ENCODE measurements at places on chromosomes 6 and 20. TPM values are rescaled to one million over a fixed set of nuclear protein-coding genes. Genes with fewer than 3 reads are reported as not detected.

DNA sequence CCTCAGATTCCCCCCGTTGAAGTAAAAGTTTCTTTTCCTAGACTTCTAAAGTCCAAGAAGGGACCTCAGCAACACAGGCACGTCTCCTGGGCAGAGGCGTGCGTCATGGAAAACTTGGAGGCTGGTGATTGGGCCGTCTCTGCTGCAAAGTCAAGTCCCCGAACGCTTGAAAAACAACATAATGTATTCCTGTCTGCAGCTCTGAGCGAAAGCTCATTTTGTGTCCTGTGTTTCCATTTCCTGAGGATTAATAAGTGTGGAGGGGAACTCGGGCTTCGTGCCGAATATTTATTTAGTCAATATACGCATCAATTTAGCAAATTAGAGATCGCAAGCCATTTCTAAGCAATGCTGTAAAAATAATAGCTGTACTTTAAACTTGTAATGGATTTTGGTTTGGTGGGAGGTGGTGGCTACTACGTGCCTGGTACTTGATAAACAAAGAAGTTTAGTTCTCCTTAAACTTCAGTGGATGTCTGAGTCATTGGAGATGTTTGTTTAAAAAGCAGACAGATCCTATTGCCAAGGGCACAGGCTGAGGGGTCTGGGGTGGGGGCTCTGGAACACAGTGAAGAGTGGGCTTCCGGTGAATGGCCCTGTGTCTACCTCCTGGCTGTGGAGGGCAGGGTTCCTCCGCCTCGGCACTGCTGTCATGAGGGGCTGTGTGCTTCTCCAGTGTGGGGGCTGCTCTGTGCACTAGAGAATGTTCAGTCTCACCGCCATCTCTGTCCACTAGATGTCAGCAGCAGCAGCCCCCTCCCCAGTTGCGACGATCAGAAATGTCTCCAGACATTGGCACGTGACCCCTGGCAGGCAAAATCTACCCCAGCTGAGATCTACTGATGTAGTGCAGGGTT, 21.8 kb downstream of the PCK1 start:
- H3K4me1 ChIP-seq, result no peaks in the 10 kb centered on the region
- H3K27me3 ChIP-seq, result peaks cover 74% of the 10 kb centered on the region

DNA sequence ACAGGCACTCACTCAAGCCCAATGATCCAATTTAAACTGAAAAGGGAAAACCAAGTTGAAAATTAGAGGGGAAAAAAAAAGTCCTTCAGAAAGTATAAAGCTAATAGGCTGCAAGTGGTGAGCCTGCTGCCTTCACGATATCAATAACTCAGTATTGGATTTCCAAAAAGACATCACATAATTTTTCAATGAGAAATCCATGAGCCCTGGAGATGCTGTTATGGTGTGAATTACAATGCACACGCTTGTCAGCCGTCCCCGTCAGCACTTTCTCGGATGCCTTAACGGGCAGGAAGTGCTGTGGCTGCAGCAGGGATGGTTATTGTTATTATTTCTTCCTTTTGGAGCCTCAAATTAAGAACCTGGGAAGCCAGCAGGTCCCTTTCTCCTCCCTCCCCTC, 138.5 kb downstream of the DHX35 start:
- H3K4me1 ChIP-seq, result no peaks in the 10 kb centered on the region
- DNase-seq, result no peak
- peaks cover 4% of the 10 kb centered on the region for H3K36me3 ChIP-seq

- no peak overlapping the region for H3K27ac ChIP-seq
- DNase-seq, result no peak
- peaks cover 25% of the 10 kb centered on the region for H3K27me3 ChIP-seq
- peaks cover 22% of the 10 kb centered on the region for H3K36me3 ChIP-seq
- H3K4me3 ChIP-seq, result peak overlapping the region; percentile 52
- H3K4me1 ChIP-seq, result peaks cover 5% of the 10 kb centered on the region
Observed at GRCh38 chr20:13996265-13996664, 949 bp downstream of the MACROD2 start.

- H3K4me3 ChIP-seq, result no peak overlapping the region
- peaks cover 85% of the 10 kb centered on the region for H3K4me1 ChIP-seq
Observed at GRCh38 chr6:15437090-15437635, 191.3 kb downstream of the JARID2 start.

- H3K36me3 ChIP-seq, result no peaks in the 10 kb centered on the region
- no peak for DNase-seq
- no peaks in the 10 kb centered on the region for H3K4me1 ChIP-seq
- H3K27me3 ChIP-seq, result no peaks in the 10 kb centered on the region
- no peak overlapping the region for H3K27ac ChIP-seq
Observed at GRCh38 chr20:37366743-37367142, 20.8 kb downstream of the SRC start.

DNA sequence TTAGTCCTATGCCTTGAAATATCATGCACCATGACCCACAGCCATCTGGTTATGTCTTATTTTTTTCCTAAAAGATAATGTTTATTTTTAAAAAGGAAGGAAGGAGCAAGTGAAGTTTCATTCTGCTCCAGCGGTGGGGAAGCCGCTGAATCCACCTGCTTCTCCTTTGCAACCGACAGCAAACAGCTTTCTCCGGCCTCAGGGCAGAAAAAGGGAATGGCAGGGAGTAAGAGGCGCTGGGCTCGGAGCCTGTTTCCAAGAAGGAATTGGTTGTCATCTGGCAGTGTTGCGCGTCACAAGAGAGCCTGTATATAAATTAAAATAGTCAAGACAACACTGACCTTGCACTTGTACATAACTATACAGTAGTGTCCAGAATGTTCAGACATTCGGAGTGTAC, 14.2 kb downstream of the GFRA4 start:
- no peak for DNase-seq
- no peaks in the 10 kb centered on the region for H3K36me3 ChIP-seq
- H3K4me3 ChIP-seq, result no peak overlapping the region
- H3K27me3 ChIP-seq, result no peaks in the 10 kb centered on the region

DNA sequence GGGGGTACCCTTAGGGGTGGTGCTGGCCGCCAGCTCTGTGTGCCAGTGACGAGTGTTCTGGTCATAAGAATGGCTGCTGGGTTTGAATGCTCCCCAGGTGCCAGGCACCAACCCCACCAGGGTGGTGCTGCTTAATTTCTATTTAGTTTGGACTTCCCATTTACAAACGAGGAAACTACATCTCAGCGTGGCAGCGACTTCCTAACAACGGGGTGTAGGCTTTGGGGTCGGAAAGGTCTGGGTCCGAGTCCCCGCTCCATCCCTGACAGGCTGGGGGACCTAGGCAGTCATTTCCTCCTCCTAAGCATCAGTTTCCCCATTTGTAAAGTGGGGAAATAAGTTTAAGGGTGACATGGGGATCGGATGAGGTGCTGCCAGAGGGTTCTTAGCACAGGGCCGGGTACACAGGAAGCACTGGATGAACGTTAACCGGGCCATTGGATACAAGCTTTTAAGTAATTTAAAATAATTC, 30.3 kb downstream of the CEBPB start:
- no peaks in the 10 kb centered on the region for H3K4me1 ChIP-seq
- H3K27me3 ChIP-seq, result peaks cover 13% of the 10 kb centered on the region
- H3K36me3 ChIP-seq, result no peaks in the 10 kb centered on the region
- H3K4me3 ChIP-seq, result no peak overlapping the region

DNA sequence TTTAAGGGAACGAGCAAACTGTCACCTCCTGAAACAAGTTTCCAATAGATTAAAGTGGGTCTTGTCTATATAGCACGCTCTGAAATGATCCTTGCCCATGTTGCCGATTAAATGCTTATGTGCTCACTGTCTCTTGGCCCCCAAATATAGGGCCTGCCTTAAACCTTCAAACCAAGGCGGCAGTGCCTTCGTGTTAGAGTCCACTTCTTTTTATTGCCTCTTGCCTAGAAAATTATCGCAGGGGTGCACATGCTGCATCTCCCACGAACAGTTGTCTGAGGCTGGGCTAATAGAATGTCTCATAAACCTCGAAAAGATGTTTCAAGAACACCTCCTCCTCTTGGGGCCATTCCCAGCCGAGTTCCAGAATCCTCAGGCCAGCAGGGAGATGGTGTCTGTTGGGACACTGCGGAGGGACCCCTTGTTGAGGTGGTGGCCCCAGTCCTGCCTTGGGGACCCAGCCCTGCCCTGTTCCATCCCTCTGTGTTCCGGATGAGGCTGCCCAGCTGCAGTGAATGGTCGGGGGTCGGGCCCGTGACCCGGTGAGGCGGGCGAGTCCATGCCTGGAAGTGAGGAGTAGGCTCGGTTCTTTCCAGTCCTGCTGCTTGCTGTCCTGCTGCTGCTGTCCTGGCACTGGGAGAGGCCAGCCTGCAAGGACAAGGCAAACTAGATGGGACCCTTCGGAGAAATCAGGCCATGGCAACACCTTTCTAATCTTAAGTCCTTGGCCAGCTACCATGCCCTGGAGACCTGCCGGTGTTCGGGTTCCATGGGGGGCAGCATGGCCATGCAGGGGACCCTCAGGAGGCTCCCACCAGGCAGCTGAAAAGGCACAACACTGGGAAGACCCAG, 34.7 kb upstream of the SLCO4A1 start:
- H3K4me3 ChIP-seq, result peak overlapping the region; percentile 2
- H3K4me1 ChIP-seq, result peaks cover 8% of the 10 kb centered on the region
- DNase-seq, result no peak
- H3K36me3 ChIP-seq, result no peaks in the 10 kb centered on the region
- peaks cover 3% of the 10 kb centered on the region for H3K27me3 ChIP-seq

The SAPCD1 gene
- total RNA-seq, result 2.1 TPM

The ENPP1 gene
- 0.11 TPM for total RNA-seq

DNA sequence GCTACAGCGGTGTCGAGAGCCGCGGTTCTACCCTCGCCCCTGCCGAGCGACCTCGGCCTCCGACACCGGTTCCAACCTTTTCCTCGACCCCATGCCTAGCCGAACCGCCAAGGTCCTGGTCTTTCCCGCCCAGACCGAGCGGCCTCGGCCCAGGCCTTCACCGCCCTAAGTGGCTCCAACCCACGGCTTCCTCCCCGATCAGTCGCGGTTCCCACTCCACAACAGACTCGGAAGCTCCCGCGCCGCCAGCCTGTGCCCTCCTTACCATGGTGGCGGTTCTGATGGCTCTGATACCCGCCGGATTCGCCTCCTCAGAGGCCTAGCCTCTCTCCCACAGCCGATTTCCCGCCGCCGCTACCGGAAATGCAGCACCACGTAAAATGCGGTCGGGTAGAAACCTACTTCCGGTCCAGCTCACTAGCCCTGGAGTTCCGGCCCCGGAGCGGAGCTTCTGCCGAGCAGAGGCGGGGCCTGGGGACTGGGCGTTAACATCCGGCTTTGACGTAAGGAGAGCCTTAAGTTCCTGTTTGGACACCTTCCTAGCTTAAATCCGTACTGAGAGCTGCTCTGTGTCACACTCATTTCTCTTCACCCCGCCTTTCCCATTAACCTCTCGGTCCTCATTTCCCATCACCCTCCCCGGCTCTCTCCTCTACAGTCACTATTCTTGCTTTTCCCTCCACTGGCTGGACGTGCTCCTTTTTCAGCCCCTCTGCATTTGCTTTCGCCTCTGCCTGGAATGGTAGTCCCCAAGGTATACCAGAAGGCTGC, at the start of gene SNRPB:
SNRPB (minus strand) TSS at position 367 of the 771 bp plus-strand sequence; CDS start at position 268, 99 bp downstream.
- peaks cover 43% of the 10 kb centered on the region for H3K4me1 ChIP-seq
- H3K36me3 ChIP-seq, result peaks cover 6% of the 10 kb centered on the region
- DNase-seq, result peak; percentile 96
- H3K27me3 ChIP-seq, result no peaks in the 10 kb centered on the region
